ENCODE measurements at places on chromosomes 3 and 15.

GRCh38 chr15:50210462-50211157 is 28.6 kb downstream of the SLC27A2 start:
- DNase-seq = no peak

- no peak for DNase-seq
Observed at GRCh38 chr15:99347574-99347973, 96.3 kb downstream of the LRRC28 start.

DNA sequence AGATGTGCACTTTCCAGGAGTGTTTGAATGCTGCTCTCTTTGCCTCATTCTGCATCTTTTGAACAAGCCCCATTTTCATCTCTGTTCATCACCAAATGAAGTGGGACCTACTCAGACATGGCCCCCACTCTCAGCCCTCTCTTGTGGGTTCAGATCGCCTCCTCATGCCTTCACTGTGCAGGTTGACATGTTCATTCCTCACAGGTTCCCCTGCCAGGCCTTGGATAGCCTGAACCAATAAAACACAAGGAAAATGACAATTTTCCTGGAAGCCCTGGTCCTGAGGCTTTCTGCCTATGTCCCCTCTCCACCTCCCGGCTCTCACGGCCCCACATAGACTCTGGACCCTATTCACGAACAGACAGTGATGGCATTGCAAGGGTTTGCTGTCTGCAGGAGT is 17.7 kb downstream of the KLF15 start:
- DNase-seq = no peak

- no peak for DNase-seq
Observed at GRCh38 chr3:148238421-148238821, 459.3 kb upstream of the AGTR1 start.

DNA sequence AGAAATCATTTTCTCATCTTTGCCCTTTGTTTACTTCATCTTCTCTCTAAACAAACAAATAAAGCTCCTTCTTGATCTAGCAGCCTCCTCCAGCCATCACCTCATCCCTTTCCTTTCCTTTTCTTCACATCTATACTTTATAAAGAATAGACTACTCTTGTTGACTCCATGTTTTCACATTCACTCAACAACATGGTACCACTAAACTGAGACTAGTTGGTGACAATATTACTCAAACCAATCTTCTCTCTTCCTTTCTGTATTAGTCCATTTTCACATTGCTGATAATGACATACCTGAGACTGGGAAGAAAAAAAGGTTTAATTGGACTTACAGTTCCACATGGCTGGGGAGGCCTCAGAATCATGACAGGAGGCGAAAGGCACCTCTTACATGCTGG is 324.7 kb downstream of the SOX2 start:
- no peak for DNase-seq

GRCh38 chr3:7700539-7700938 is 801.1 kb upstream of the LMCD1 start:
- DNase-seq = no peak

GRCh38 chr3:123832692-123833397 is 51.3 kb downstream of the MYLK start:
- no peak for DNase-seq

Data from epithelial cell of proximal tubule (primary cell).